ENCODE measurements at places on chromosomes 5 and 9.

GRCh38 chr9:4038182-4038723 is 261.6 kb downstream of the GLIS3 start:
- no peak for DNase-seq

DNA sequence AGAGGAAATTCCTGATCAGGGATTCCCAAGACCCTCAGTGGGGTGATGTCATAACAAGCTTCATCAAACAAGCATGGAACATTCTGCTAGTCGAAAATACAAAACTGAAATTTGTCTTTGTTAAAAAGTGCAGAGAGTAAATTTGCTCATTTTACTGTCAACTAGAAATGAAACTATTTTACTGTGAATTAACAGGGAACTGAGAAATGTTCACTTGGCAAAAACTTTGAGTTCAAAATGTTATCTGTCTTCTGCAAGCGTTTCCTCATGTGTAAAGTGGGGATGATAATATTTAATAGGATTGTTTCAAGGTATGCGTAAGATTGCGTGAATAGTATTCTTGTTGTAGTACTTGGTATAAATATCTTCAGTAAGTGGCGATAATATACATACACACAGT is 45.4 kb downstream of the ALDH1A1 start:
- no peak for DNase-seq

DNA sequence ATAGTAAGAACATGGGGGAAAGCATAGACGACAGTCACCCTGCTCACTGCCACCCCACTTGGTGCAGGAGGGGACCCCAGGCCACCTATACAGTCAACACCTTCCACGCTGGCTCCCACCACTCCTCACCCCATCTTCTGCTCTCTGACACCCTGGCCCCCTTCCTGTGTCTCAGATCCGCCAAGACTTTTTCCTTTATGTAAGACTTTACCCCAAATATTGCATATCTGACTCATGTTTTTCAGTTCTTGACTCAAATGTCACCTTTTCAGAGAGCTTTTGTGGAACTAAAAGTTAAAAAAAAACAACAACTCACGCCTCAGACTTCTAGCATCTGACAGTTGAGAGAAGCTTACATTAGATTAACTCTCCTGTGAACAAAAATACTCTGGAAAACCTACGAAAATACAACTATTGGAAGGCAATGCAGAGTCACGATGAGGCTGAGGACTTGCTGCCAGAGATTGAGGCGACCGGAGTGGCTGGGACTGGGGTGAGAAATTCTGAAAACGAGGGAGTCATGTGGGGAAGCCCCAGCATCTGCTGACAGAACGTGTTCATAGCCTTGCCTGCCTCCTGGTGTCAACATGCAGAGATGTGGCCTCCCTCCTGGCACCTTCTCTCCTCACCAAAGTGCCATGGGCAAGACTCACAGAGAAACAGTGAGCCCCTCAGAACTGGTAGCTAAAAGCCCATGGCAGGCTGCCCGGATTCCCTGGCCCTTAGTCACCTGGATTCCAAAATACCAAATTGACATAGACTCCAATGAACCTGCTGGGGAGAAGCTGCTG is 22.4 kb upstream of the FCN2 start:
- peak; percentile 57 for DNase-seq

- DNase-seq, result no peak
These were observed 598 bp downstream of the MYO10 start for GRCh38 chr5:16935231-16936149.

DNA sequence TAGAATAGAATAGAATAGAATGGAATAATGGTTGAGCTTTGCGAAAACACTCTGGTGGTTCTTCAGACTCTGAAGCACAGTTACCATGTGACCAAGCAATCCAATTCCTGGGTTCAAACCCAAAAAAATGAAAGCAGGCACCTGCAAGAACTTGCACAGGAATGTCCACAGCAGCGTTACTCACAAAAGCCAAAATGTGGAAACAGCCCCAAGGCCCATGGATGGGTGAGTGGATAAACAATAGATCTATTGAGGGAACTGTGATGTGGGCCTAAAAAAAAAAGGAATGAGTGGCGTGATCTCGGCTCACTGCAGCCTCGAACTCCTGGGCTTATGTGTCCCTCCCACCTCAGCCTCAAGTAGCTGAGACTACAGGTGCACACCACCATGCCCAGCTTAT is 21.4 kb upstream of the TMEM250 start:
- no peak for DNase-seq

DNA sequence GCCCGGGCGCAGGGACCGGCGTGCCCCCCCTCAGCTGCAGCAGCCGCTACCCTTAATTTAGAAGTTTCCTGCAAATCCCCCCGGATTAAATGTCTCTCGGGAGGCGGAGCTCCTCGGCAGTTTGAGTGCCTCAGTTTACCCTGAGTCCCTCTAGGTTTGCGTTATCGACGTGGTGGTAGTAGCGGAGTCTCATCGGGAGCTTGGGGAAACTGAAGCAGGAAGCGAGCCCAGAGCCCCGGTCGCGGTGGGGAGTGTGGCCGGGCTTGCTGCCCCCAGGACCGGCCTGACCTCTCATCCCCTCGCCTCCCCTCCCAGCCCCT is 529 bp upstream of the TPM2 start:
- no peak for DNase-seq

GRCh38 chr5:170327168-170327567 is 29.6 kb upstream of the LCP2 start:
- DNase-seq, result no peak

- no peak for DNase-seq
These were observed 59.5 kb upstream of the RNF130 start for GRCh38 chr5:180130876-180131740.

- no peak for DNase-seq
These were observed 19.5 kb downstream of the IL9 start for GRCh38 chr5:135876146-135876545.

DNA sequence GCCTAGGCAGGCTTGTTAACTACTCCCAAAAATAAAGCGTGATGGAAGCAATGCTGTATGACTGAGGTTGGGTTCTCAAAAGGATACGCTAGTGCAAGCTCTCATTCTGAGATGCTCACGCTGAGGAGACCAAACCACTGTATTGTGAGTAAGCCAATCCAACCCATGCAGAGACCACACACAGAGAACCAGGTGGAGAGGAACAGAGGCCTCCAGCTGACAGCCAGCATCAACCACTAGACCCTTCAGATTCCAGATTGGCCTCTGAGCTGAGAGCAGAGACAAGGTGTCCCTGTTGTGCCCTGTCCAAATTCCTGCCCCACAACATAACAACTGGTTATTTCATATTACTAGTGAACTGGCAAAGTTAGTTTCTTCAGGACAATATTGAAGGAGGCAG is 4.5 kb downstream of the TSTD2 start:
- DNase-seq, result no peak

DNA sequence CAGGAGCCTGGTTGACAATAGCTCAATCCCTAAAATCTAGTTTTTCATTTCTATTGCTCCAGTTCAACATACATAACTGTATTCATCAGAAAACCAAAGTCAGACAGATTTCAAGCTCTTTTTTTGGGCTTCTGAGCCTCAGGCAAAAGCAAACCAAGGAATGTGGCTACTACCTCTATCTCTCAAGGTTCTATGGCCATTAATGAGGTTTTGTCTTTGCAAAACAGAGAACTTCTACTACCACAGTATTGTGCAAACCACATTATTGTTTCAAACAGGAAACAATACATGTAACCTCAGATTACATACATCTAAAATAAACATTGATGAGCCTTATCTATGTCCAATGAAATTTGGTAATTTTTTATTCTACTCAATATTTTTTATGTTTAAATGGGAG is 35.5 kb upstream of the FTMT start:
- DNase-seq, result no peak

GRCh38 chr9:110599468-110599867 is 19.9 kb upstream of the SVEP1 start:
- DNase-seq, result no peak

GRCh38 chr9:110116543-110116885 is 91.4 kb downstream of the C9orf152 start:
- no peak for DNase-seq

DNA sequence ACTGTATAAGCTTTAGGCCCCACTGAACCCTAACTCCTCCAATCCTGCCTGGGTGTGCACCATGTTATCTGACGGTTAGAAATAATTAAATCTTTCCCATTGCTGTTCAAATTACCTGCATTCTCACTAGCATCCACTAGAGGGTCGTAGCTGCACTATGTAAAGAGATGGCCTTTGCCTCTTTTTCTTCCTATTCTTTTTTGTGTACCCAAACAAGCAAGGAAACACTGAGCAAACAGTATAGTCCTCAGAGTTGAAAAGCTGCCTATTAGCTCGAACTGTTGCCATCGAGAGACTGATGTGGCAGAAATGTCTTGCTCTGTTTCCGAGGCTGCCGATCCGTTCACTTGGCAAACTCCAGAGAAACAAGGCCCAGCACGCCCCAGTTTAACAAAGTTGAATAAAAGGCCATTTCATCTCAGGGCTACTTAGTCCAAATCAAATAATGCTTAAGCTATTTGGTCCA is 163.8 kb upstream of the TRPM3 start:
- no peak for DNase-seq

DNA sequence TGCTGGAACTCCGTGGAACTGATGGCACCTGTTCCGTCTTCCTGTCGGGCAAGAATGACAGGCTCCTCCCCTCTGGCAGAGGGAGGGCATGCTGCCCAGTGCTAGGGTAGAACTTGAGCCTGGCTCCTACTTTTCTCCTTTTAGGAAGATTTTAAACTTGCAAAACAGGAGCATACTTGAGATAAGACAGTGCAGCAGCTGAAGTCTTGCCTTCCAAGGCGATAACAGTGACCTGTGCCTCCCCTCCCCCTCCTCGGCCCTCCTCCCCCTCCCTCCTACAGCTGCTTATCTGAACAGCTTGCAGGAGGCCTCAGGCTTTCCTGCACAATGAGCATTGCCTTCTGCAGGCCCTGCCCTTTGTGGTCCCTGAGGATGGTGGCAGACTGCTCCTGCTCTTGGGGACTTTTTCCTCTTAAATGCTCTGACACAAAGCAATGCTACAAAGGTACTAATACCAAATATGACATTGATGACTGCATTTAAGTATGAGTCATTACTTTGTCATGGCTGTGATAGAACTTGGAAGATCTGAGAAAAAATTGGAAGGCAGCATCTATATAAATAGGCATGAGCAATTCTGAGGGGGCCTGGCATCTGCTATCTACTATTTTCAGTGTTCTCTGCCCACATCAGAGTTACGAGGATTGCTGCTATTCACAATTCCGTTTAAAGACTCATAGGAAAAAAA is 2.0 kb downstream of the GADD45G start:
- no peak for DNase-seq

DNA sequence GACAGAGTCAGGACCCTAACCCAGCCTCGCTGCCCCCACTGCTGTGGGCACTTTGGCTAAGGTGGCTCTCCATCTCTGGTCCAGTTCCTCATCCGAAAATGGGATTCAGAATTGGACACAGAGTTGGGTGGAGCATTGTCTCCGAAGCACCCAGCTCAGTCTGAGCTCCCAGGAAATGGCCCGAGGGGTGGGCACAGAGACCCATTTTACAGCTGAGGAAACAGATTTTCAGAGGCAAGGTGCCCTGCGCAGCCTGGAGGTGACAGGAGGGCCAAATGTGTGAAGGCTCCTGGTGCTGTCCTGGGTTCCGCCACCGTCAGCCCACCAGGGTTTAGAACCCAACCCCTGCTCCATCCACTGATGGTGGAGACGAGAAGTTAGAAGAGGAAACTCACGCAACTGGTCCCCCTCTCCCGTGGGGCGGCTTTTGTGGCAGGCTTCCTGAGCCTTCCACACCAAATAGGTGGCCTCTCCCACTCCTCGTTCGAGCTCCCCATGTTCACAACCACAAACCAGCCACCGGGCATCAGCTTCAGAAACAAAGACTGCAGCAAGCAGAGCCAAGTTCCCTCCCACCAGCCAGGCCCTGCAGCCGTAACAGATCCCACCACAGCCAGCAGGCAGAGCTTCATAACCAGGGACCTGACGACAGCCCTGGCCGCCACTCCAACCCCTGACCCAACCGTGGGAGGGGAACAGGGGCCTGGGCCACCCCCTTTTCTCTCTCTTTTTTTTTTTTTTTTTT is 90.9 kb upstream of the LMX1B start:
- DNase-seq, result no peak

DNA sequence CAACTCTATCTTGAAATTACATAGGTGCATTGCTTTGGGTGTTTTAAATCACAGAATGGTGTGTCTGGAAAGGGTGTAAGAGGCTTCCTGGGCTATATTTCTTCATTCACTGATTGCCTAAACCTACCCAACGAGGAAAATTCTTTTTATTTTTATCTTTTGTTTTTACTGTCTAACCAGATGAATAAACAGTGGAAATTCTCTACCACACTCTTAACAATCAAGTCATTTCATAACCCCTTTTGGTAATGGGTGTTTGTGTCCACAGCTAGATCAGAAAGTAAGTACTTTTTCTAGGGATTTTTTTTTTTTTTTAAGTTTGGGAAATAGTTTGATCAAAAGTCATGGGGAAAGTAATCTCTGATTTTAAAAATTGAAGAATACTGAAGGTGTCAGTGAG is 27.6 kb upstream of the C5orf47 start:
- no peak for DNase-seq

DNA sequence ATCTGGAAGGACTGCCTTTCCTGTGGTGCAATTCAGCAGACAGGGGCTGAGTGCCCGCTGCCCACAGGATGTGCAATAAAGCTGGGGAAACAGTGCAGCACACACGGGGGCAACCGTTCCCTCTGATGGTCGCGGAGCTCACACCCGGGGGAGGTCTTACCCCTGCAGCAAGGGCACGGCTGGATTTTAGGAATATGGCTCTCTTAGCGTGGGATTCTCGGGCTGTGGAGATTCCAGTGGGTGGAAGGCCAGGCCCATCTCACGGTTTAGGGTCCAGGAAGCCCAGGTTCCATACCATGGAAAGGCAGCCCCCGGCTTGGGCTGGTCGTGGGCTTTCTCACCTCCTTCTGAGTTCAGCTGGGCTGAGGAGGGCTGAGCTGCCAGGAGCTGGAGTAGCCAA is 244.1 kb downstream of the MED10 start:
- DNase-seq, result no peak

- no peak for DNase-seq
These were observed 13.0 kb upstream of the ABLIM3 start for GRCh38 chr5:149128023-149128875.

- DNase-seq, result no peak
These were observed 133.8 kb downstream of the BARX1 start for GRCh38 chr9:93821307-93821703.

All from ascending aorta (tissue), 2 donors.